ENCODE measurements at places on chromosomes 5 and 9. TPM values are rescaled to one million over a fixed set of nuclear protein-coding genes. Genes with fewer than 3 reads are reported as not detected.
A peak's percentile ranks its signal among the peaks of the same experiment; 100 is the strongest.

DNA sequence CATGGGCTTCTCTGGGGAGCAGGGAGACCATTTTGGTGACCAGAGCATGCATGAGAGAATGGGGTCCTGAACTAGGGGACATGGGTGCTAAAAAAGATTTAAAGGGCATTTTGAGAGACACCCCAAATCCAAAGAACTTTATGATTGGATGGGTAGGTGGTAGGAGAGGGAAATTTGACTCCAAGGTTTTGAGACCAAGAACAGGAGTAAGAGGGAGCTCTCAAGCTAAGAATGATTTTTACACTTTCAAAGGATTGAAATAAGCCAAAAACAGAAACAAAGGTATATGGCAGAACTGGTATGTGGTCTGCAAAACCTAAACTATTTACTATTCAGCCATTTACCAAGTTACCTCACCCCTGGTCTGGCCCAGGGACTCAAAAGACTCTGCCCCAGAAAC, 318.2 kb upstream of the CLINT1 start:
- DNase-seq: no peak

The PRLR gene
- total RNA-seq: 3.6 TPM

GRCh38 chr5:149581192-149581861, at the start of gene ARHGEF37:
ARHGEF37 (plus strand) TSS chr5:149581498; CDS start chr5:149597770, 16,272 bp downstream.
- peak; percentile 46 for DNase-seq

GRCh38 chr5:68444048-68444447, 228.5 kb downstream of the PIK3R1 start:
- no peak for DNase-seq

DNA sequence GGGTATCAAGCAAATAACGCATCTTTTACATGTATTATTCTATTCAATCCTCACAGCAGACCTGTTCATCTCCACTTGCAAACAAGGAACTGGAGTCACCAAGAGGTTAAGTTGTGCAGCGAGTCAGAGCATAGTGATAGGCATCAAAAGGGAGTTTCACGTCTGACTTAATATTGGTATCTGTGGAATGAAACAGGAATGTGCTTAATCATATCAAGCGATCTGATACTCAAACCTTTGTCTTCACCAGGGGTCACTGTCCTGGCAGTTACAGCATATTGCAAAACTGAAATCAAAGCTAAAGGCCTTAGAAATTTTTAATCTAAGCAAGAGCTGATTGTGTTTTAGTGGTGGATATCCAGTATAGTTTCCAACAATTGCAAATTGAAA, 271.6 kb downstream of the PLK2 start:
- DNase-seq: no peak

The PCDHA9 gene
- 0.30 TPM for total RNA-seq
